Camera-type eye (tissue), 1 donor: ENCODE measurements at places on chromosomes 12 and 14. TPM values are rescaled to one million over a fixed set of nuclear protein-coding genes. Genes with fewer than 3 reads are reported as not detected.

Gene EGLN3
- total RNA-seq, result 31.7 TPM

Gene RFX4
- total RNA-seq, result 0.11 TPM

Gene IL31
- total RNA-seq, result not detected

Gene TUNAR
- total RNA-seq, result 6.1 TPM

Gene FAM90A1
- 0.16 TPM for total RNA-seq

Gene SDSL
- 4.9 TPM for total RNA-seq

Gene ANKS1B
- 83.8 TPM for total RNA-seq

Gene SLC24A4
- 8.5 TPM for total RNA-seq

Gene IQSEC3
- total RNA-seq, result 13.0 TPM

Gene KRT85
- 0.27 TPM for total RNA-seq

Gene ZNF385A
- total RNA-seq, result 105 TPM

Gene IFNG-AS1
- 4.9 TPM for total RNA-seq

Gene NTN4
- total RNA-seq, result 23.0 TPM

Gene NRXN3
- total RNA-seq, result 101 TPM

Gene FOXG1
- total RNA-seq, result 1.2 TPM

Gene SLC35F4
- 1.6 TPM for total RNA-seq

Gene NTS
- 1.8 TPM for total RNA-seq

Gene ARHGAP9
- total RNA-seq, result 4.0 TPM

Gene POTEG
- total RNA-seq, result not detected

Gene ZNF839
- total RNA-seq, result 13.2 TPM

Gene TC2N
- 12.0 TPM for total RNA-seq

Gene ALDH1L2
- 23.9 TPM for total RNA-seq

Gene DNAAF2
- 22.7 TPM for total RNA-seq

Gene CCDC60
- total RNA-seq, result 32.3 TPM

Gene DTX1
- total RNA-seq, result 19.1 TPM

Gene SIX6
- total RNA-seq, result 44.8 TPM

Gene A2ML1
- total RNA-seq, result 4.5 TPM

Gene MUCL1
- total RNA-seq, result not detected

Gene BATF
- total RNA-seq, result 2.1 TPM

Gene PARPBP
- 10.6 TPM for total RNA-seq

Gene BMAL2
- total RNA-seq, result 8.5 TPM

Gene LMNTD1
- total RNA-seq, result not detected

Gene BRAP
- 25.7 TPM for total RNA-seq

Gene BIN2
- total RNA-seq, result 4.2 TPM

Gene ADAM21
- total RNA-seq, result not detected

Gene IRAK3
- 12.0 TPM for total RNA-seq

Gene KIF26A
- total RNA-seq, result 31.3 TPM
